Stimulated activated CD4-positive, alpha-beta T cell treated with anti-CD3 and anti-CD28 coated beads, Interleukin-1b, Interleukin-23, amount 100 ng/mL, for 4 hours (primary cell): ENCODE measurements at places on chromosomes 7 and 10.

DNA sequence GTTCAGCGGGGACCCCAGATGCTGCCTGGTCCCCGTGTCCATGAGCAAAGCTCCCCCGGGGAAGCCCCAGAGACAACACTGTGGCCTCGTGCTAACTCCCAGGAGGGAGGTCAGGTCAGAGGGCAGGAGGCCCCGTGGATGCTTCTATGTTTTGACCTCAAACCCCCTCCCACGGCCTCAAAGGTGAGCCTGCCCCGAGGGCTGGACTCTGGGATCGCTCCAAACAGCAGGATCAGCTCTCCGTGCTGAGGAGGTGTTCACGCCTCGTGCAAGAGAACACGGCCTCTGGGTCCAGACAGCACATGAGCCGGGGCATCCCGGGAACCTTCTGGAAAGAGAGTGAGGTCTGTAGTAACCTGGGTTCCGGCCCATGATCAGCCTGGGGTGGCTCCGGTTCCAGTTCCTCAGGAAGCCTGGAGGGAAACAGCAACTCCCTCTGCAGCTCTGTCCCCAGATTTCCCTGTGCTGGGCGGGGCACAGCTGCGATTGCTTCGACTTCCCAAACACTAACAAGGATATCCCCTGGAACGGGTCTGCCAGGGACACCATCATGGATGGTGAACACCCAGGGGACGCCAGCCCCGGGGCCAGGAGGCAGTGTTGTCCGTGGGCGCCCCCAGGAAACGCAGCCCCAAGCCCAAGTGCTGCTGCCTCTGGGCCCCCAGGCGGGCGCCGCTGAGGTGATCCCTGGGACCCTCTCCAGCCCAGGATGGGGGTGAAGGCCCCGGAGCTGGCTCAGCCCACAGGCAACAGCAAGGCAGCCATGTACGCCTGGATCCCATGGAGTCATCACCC lies 18.0 kb upstream of the INPP5A start:
- no peak for DNase-seq

DNA sequence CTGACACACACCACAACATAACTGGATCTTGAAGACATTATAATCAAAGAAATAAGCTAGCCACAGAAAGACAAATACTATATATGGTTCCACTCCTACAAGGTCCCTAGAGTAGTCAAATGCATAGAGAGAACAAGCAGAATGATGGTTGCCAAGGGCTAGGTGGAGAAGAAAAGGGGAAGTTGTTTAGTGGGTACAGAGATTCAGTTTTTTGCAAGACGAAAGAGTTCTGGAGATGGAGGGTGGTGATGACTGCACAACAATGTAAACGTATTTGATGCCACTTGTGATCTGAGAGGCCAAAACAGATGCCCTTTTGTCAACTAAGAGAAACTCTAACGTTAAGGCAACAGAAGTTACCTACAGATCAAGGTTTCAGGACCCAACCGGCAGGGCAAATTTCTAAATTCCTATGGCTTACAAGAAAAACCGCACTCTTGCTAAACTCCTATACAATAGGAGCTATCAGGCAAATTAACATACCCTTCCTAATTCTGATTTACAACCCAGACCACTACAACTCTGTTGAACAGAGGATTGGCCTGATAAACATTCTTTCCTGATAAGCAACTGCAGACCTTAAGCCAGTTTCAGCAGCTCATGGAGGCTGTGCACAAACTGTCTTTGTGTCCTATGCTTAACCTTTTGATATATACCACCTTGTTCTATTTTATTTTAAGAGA lies 69.0 kb downstream of the FAM107B start:
- no peak for DNase-seq

DNA sequence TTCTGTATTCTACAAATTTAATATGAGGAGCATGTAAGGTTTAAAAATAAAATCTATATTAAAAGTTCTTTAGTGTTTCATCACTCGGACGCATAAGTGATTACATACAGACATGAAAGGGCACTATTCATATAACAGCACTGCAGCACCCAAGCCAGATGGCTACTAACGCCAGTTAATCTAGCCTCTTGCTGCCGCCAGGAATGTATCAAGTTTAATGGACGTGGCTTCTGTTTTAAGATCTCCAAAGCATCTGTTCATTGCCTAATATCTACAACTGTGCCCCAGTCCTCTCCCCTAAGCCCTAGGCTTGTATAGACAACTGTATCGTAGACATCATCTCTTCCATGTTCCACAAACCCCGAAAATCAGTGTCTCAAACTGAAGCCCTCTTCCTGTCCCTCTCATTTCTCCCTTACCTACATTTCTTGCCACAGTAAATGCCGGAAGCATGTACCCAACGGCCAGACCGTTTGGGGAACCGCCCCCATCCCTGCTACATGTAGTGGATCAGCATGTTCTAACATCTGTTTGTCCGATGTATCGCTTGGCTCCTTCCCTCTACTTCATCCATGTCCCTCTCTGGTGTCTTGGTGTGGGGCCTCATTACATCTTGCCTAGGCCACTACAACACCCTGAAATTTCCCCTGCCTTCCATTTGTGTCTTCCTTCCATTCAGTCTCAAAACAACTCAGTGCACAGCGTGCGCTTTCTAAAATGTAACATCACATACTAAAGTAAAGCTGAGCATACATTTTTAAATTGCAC lies 147.5 kb upstream of the RSU1 start:
- DNase-seq: no peak

GRCh38 chr10:98370831-98371820 lies 43.9 kb downstream of the PYROXD2 start:
- no peak for DNase-seq

DNA sequence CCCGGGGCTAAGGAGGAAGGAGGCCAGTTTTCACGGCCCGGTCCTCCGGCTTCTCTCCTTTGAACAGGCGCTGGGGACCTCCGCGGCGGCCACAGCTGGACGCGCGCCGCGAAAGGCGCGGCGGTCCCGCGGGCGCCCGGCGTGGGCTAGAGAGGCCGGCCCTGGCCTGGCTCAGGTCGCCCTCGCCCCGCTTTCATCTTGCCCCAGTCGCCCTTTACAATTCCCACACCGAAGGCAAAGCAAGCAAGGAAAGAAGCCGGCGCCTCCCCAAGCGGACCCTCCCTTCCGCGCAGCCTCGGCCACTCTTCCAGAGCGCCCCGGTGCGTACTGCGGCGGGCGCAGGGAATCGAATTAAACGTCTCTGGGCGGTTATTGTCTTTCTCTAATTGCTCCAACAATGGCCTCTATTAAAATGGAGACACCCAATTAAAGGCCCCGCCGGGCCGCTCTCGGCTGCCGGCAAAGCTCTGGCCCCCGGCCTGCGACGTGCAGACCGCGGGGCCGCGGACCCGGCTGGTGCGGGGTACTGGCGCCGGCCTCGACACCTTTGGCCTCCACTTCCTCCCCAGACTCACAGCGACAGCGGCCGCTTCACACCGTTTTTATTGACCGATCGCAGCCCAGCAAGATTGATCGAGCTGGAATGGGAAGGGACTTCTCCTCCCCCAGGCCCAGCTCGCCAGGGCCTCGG lies 4.5 kb upstream of the GATA3 start:
- no peak for DNase-seq

DNA sequence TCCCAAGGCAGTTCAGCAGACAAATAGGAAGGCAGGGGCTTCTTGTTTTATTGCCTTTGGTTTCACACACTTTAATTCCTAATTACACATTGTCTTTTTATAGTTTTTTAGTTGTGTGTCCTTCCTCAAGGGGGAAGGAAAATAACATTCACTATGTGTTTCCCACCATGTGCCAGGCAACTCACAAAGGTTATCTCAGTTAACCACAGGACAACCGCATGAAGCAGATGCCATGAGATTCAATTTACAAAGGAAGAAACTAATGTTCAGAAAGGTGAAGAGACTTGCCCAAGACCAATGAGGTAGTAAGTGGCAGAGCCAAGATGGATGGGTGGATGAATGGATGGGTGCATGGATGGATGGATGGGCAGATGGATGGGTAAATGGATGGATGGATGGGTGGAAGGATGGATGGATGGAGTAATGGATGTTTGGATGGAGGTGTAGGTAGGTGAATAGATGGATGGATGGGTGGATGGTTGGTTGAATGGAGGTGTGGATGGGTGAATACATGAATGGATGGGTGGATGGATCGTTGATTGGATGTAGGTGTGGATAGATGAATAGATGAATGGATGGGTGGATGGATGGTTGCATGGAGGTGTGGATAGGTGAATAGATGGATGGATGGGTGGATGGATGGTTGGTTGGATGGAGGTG lies 77.9 kb downstream of the ARHGAP22 start:
- no peak for DNase-seq

DNA sequence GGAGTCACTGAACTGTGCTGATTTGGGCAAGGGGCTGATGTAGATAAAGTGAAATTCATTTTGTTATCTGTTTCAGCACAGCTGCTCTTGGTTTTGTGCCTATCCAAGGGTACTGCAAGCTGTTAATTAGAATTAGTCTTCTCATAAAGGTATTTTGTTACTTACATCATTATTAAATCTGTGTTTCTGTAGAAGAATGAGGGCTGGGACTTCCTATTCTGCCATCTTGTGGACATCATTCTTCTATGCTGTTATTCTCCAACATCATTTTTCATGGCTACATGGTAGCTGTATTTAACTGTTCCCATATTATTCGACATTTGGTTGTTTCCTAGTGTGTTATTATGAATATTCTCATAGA lies 76.2 kb upstream of the CCDC71L start:
- no peak for DNase-seq

DNA sequence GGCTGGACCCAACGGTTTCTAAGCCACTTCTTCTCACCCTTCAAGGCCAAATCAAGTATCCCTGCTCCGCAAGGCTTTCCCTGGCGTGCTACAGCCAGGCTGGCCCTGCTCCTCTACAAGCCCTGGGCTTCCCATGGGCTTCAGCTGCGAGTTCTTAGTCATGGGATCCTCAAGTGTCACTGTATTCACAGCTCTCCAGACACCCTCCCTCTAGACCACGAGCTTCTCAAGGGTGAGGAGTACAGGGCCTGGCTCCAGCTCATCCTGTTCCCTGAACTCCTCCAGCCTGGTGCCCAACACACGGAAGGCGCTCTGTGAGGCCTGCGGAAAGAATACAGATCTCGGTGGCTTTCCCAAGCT lies 38.8 kb downstream of the FAM53B start:
- DNase-seq: no peak

DNA sequence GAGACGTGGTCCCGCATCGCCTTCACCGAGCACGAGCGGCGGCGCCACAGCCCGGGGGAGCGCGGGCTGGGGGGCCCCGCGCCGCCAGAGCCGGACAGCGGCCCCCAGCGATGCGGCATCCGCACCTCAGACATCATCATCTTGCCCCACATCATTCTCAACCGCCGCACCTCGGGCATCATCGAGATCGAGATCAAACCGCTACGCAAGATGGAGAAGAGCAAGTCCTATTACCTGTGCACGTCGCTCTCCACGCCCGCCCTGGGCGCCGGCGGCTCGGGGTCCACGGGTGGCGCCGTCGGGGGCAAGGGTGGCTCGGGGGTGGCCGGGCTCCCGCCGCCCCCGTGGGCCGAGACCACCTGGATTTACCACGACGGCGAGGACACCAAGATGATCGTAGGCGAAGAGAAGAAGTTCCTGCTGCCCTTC lies 737 bp downstream of the CNNM2 start:
- DNase-seq: no peak

- DNase-seq: no peak
These were observed 1.5 kb upstream of the ELN start for GRCh38 chr7:74026406-74026902.

GRCh38 chr10:129972966-129973673 lies 9.0 kb upstream of the EBF3 start:
- DNase-seq: no peak

DNA sequence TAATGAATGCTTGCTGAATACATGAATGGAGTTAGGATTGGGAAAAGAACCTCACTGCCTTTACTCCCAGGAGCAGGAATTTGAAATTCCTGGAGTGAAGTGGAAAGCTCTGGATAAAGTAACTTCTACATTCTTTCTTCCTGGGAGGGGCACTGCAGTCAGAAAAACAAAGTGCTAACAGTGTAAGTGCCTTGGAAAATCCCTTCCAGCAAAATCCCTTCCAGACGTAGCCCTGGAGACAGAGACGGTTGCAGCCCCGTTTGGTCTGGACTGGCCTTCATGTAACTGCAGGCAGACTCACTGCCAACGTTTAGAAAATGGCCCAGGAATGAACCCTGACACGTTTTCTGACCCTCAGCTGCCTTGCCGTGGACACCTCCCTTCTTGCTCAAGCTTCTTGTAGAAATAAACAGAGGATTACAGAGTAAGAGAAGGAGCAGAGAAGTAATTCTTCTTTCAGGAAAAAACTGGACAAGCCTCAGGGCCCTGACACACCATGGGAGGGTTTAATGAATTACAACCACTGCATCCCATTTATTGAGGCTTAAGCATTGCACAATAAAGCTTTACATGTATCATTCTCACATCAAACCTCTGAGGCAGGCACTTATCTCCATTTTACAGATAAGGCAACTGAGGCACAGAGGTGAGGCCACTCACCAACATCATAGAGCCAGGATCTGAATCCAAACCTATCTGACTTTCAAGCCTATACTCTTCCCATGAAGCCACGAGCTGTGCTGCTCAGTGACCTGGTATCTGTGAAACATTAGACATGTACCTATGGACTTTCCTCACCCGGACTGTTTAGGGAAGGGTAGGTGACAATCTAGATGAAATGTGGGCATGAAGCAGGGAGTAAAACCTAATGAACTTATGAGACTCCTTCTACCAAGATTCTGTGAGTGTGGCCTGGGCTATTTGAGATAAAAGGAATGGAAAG lies 7.8 kb downstream of the ITPRIP start:
- DNase-seq: no peak

GRCh38 chr7:103593691-103594090 lies 147.7 kb upstream of the SLC26A5 start:
- no peak for DNase-seq

DNA sequence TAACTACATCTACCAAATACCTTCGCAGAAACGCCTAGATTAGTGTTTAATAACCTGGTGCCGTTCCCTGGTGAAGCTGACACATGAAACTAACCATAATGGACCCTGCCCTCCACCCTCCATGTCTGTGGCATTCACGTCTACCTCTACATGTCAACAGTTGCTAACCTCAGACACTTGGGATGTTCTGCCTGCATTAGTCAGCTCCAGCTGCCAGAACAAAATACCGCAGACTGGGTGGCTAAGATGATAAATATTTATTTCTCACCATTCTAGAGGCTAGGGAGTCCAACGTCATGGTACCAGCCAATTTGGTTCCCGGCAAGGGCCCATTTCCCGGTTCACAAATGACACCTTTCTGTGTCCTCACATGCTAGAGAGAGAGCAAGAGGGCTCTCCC lies 118.5 kb upstream of the CHST15 start:
- no peak for DNase-seq

- no peak for DNase-seq
These were observed 179.1 kb upstream of the STEAP4 start for GRCh38 chr7:88485821-88486220.

GRCh38 chr10:119246862-119247549 lies 39.6 kb downstream of the GRK5 start:
- DNase-seq: no peak
